NCI-H2227 treated with DMSO at 0.1 percent for 48 hours (cell line): ENCODE measurements at places on chromosomes 16 and 17.

- no peak for DNase-seq
Measured at GRCh38 chr16:83136419-83136818, 509.6 kb downstream of the CDH13 start.

GRCh38 chr16:72896485-72897118 is 151.3 kb downstream of the ZFHX3 start:
- DNase-seq: no peak

GRCh38 chr16:81116285-81116684 is 20.1 kb upstream of the GCSH start:
- no peak for DNase-seq

DNA sequence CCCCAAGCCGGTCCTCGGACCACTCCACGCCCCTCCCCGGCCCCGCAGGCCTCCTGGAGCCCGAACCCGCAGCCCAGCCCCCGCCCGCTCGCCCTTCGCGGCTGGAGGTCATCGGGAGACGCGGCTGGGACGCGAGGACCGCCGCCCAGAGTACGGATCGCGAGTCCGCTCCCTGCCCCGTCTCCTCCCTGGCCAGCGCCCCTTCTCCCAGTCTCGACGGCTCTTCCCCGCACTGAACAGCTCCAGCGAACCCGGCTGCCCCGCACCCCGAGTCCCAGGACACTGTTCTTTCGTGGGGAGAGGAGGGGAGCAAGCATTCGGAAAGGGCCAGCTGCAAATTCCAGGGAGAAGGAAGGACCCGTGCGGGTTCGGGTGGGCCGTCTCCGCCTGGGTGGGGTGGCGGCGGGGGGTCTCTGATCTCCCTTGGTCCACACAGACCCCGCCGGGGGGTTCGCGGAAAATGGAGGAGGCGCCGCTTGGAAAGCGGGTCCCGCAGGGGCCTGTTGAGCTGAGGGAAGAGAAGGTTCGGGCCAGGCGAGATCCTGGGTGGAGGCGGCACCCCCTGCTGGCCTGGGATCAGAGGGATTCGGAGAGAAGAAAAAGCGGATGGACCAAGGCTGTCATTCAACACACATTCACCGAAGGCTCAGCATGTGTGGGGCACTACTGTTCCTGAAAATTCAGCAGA is 632 bp upstream of the RTN4RL1 start:
- DNase-seq: no peak

DNA sequence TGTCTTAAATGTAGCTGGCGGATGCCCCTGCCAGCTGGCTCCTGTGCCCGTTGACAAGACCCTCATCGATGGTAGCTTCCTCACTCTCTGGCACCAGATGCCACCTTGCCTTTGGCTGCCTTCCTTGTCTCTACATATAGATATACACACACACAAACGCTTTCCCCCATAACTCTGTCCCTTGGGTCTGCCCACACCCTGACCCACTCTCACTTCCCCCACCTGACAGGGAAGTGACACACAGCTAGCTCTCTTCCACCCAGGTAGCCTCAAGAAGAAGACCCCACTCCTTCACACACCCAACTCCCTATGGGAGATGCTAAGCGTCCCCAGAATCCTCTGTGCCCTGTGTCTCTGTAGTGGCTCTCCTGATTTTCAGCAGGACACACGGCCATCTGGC is 25.6 kb downstream of the JUP start:
- DNase-seq: no peak
